A549 treated with GW870086 at 1 μM for 4 hours (cell line): ENCODE measurements at places on chromosomes 1 and 21. TPM values are rescaled to one million over a fixed set of nuclear protein-coding genes. Genes with fewer than 3 reads are reported as not detected.

Gene COP1
- total RNA-seq = 21.1 to 31.1 TPM (median 27.1 TPM) in 5 replicates

Gene PTPRC
- total RNA-seq = not detected in 5 replicates

Gene ETNK2
- 5.6 to 6.4 TPM (median 5.8 TPM) in 5 replicates for total RNA-seq

Gene SLC5A3
- total RNA-seq = 2.0 to 3.5 TPM (median 2.6 TPM) in 5 replicates

Gene LRRC71
- 0.11 to 0.22 TPM (median 0.19 TPM) in 3 of 5 replicates, not detected in the others for total RNA-seq
